ENCODE measurements at places on chromosomes 2 and 18. TPM values are rescaled to one million over a fixed set of nuclear protein-coding genes. Genes with fewer than 3 reads are reported as not detected.

GRCh38 chr2:169895294-169895985 lies 68.2 kb downstream of the UBR3 start:
- H3K4me1 ChIP-seq: no peaks in the 10 kb centered on the region
- H3K27ac ChIP-seq: no peak overlapping the region
- H3K4me3 ChIP-seq: no peak overlapping the region
- H3K36me3 ChIP-seq: no peaks in the 10 kb centered on the region

DNA sequence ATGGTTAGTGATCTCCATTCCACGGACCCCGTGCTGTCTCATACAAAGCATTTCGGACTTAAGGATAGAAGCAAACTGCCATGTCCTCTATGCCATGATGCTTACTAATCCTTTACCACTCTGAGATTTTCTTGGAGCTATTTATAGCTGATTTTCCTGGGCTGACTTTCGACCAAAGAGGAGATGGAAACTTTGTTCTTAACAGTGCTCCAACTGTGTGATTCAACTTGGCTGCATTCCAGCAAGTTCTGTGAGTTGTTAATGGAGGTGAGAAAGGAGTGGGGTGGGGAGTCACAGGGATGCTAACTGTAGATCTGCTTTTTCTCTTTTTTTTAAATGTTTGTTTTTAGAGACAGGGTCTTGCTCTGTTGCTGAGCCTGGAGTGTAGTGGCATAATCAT lies 45.5 kb upstream of the MSH2 start:
- DNase-seq: peak; percentile 79
- H3K36me3 ChIP-seq: no peaks in the 10 kb centered on the region
- no peak overlapping the region for H3K4me3 ChIP-seq
- H3K27ac ChIP-seq: peak overlapping the region; percentile 94
- peaks cover 6% of the 10 kb centered on the region for H3K4me1 ChIP-seq

GRCh38 chr2:67652679-67653078 lies 255.5 kb downstream of the ETAA1 start:
- DNase-seq: no peak
- no peaks in the 10 kb centered on the region for H3K4me1 ChIP-seq
- H3K27ac ChIP-seq: no peak overlapping the region
- H3K27me3 ChIP-seq: no peaks in the 10 kb centered on the region

DNA sequence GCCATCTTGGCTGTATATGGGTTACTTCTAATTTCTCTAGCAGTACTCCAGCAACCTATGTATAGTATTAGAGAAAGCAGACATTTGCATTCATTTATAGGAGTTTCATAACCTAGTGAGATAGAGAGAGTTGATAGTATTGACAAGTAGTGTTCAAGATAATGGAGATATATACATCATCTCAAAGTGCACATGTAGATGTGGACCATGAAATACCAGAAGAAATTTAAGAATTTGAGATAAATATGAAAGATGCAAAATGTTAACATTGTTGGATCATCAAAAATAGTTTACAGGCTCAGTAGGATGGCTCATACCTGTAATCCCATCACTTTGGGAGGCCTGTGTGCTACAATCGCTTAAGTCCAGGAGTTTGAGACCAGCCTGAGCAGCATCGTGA lies 243.0 kb downstream of the MBD5 start:
- H3K36me3 ChIP-seq: no peaks in the 10 kb centered on the region
- DNase-seq: no peak
- no peaks in the 10 kb centered on the region for H3K27me3 ChIP-seq
- H3K4me3 ChIP-seq: no peak overlapping the region

AP1S3 gene
- 7.4 TPM for total RNA-seq
